ENCODE measurements at places on chromosomes 13 and 19.

DNA sequence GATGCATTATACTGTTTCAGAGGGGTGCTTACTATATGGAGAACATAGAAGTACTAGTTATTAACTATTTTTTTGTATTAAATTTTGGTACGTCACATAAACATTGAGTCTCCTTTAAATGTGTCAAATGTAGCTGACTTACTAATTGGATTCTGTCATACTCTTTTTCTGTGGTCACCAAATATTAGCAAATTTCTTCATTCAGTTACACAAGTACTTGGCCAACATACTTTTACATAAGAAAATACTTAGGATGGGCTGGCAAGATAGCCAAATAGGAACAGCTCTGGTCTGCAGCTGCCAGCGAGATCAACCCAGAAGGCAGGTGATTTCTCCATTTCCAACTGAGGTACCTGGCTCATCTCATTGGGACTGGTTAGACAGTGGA, 19.2 kb downstream of the LPAR6 start:
- ATAC-seq, result no peak

DNA sequence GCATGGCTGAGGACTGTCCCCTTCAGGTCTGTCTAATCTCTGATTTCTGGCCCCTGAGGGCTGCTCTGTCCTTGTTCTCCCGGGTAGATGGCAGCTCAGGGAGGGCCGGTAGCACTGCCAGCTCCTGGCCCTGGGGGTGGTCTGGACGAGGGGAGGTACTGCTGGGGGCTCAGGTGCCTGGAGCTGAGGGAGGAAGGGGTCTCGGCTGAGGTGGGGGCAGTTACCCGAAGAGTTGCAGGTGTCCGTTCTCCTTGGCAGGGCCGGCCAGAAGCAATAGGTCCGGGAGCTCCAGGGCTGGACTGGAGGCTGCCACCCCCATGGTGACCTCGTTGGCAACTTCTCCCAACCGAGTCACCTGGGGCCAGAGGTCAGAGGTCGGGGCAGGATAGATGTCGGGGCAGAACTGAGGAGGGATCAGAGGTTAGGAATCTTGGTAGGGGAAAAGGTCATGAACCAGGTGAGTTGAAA, 1.2 kb upstream of the EMC10 start:
- ATAC-seq, result no peak

GRCh38 chr13:43472980-43473379, 313.8 kb downstream of the ENOX1 start:
- ATAC-seq, result no peak

- no peak for ATAC-seq
These were observed 44.0 kb upstream of the GAS6 start for GRCh38 chr13:113907635-113908617.

GRCh38 chr19:15300533-15301197, 31.7 kb downstream of the BRD4 start:
- no peak for ATAC-seq

GRCh38 chr13:100138859-100139491, 50.1 kb downstream of the PCCA start:
- no peak for ATAC-seq

DNA sequence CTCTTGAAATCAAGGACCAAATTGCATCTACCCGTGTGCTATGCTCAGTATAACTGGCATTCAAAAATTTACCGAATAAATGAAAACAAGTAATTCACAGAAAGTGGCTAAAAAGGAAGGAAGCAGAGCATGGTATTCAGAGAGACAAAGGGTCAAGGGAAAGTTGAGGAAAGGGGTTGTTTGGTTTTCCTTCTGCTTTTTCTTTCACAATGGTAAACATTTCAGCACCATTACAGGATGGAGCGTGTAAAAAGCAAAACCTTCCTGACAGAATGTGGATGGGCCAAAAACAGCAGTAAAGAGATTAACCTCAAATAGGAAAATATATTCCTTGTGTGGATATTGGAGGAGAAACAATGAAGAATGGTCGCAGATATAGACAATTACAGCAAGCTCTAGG, 14.8 kb downstream of the DIAPH3 start:
- no peak for ATAC-seq

DNA sequence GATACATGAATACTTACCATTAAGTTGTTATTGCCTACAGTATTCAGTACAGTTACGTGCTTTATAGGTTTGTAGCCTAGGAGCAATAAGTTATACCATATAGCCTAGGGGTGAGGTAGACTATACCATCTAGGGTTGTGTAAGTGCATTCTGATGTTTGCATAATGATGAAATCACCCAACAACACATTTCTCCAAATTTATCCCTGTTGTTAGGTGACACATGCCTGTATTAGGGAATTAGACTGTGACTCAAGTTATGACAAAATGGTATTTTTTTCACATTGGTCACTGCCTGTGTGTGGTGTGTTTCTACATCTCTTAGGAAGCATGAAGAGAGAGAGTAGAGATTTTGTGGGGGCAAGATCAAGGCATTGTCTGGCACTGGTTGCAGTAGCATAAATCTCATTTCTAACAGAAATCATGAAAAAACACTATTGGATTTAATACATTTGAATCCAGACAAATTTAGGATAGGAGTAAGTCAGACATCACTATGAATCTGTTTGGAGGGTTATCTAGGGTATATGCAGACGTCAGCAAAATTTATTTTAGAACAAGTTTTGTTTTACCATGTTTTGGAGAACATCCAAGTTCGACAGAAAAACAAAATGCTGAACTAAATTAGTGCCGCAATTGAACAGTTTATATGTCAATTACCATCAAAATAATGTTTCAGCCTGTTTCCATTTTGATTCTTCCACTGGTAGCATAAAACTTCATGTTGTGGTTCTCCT, 332.1 kb downstream of the LMO7 start:
- ATAC-seq, result no peak

GRCh38 chr19:39167461-39168257, 29.1 kb upstream of the NCCRP1 start:
- ATAC-seq, result no peak

- no peak for ATAC-seq
These were observed 10.4 kb downstream of the IGFLR1 start for GRCh38 chr19:35731779-35732405.

- no peak for ATAC-seq
These were observed 514 bp downstream of the PRKACA start for GRCh38 chr19:14116918-14117578.

DNA sequence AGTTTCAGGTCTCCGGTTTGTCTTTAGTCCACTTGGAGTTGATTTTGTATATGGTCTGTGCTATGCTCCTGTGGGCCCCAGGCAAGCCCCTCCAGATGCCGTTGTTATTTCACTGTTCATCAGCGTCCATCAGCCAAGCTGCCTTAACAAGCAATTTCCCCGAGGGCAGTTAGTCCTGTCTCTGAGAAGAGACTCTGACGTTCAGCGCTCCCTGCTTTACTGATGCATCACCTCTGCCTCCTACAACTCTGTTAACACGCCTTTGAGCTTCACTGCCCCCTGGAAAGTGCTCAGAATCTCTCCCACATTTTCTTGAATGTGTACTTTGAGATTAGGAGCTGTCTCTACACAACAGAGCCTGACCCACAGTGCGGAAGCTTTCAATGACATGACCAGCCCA, 41.8 kb upstream of the UBAC2 start:
- no peak for ATAC-seq

DNA sequence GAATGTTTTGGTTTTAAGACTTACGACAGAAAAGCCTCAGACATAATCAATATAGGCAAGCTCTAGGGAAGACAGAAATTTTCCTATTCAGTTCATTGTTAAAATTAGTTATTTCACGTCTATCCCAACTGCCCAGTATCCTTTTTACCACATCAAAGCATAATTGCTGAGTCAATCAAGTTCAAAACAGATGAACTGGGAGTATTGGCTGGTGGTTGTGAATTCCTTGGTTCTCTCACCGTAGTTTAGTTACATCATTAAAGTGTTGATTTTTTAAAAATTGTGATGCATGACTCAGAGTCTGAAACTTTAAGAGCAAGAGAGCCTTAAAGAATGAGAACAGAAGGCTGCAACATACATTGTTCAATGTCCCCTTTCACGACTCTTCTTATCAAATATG, 143.3 kb upstream of the FREM2 start:
- ATAC-seq, result no peak

DNA sequence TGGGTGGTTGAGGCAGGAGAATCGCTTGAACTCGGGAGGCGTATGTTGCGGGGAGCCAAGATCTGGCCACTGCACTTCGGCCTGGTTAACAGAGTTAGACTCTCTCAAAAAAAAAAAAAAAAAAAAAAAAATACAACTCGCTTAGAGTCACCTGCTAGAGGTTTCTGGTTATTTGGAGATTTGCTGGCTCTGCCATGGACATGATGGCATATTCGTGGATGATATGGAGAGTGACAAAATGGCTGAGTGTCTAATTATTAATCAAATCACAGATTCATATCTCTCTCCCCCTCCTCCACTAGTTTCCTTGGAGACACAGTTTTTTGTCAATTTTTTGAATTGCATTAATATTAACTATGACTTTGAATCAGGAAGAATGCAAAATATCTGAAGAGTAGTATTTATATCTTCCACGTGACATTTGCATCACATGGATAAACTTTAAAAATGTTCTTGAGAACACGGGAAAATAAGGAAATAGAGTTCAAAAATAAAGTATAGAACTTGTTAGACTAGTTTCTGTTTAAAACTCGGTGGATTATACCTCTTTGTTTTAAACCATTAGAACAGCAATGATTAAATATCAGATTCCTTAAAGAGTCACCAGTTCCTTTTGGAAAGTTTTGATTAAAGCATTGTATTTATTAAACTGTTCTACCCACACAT, 47.8 kb downstream of the KLF5 start:
- no peak for ATAC-seq

- no peak for ATAC-seq
These were observed 22.8 kb upstream of the GAS6 start for GRCh38 chr13:113886561-113887112.

DNA sequence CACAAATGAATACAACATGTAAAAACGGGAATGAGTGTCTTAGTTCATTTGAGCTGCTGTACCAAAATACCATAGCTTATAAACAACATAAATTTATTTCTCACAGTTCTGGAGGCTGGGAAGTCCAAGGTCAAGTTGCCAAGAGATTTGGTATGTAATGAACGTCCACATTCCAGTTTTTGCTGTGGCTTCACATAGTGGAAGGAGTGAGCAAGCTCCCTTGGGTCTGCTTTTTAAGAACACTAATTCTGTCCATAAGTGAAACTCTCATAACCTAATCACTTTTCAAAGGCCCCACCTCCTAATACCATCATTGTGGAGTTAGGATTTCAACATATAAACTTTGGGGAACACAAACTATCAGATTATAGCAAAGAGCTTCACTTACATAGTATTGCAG, 1189.6 kb downstream of the PCDH9 start:
- ATAC-seq, result no peak

DNA sequence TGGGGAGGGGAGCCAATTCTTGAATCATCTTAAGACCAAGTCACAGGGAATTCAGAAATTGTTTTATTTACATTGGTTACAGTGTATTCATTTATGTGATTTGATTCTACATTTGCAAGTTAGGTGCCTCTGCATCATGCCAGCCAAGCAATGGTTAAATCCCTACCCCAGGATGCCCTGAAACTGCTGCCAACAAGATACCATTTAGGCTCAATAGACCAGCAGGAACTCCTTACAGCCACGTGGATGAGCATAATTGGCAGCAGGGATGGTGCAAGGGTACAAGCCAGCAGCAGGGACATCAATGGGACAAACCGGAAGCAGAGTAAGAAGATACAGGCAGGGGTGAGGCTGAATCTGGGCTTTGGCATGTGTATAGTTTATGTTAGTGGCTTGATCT, 72.4 kb upstream of the NBEA start:
- no peak for ATAC-seq

DNA sequence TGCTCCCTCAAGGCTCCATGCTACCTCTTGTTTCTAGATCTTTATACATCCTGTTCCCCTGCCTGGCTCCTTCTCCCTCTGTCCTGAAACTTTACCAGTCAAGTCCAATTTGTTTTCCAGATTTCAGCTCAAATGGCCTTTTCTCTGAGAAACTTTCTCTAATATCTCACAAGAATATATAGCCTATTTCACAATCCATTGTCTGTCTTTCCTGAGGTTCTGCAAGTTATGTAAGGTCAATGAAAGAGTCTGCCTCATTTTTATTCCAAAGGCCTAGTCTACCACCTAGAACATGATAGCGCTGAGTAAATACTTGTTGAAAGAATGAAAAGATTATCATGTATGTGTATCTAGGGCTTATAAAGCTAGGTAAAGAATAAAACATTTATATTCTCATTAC, 348.8 kb downstream of the SPRY2 start:
- ATAC-seq, result no peak

- no peak for ATAC-seq
These were observed 51.5 kb downstream of the SKA3 start for GRCh38 chr13:21124852-21125251.

DNA sequence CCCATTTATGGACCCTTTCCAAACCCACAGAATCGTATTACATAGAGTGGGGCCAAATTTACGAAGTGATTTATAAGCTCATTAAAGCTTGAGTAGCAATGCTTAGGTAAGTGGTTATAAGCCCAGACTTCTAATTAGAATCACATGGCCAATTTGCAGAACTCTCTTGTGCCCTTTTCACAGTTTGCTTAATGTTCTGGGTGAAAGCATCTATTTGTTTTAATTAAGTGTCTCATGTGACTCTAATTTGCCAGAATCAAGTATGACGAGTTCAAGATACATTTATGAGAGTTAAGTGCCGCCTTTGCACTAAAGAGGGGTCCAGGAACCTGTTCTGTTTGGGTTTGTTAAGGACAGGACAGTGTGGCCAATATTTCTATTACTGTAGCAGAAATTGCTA, 46.0 kb upstream of the ZNF681 start:
- no peak for ATAC-seq

GRCh38 chr13:44347301-44347700, 26.3 kb upstream of the SERP2 start:
- no peak for ATAC-seq

DNA sequence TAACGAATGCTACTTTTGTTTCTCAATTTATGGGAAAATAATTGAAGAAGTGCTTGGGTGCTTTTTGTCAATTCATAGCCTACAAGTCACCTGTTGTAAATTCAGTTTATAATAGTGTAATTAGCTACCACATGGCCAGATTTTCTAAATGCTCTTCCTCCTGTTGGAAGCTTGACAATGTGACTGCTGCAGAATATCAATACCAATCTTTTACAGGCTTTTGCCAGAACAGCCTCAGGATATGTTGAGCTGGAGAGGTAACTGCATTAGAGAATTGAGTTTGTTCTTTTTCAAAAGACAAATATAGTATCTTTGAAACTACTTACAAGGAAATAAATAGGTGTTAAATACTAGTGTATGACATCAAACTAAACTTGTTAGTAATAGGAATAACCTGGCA, 277.8 kb downstream of the POU4F1 start:
- ATAC-seq, result no peak

- peak; percentile 50 for ATAC-seq
These were observed 131.8 kb upstream of the WASF3 start for GRCh38 chr13:26425443-26426358.

- no peak for ATAC-seq
These were observed 6.0 kb downstream of the SPATA13 start for GRCh38 chr13:24166561-24166960.

DNA sequence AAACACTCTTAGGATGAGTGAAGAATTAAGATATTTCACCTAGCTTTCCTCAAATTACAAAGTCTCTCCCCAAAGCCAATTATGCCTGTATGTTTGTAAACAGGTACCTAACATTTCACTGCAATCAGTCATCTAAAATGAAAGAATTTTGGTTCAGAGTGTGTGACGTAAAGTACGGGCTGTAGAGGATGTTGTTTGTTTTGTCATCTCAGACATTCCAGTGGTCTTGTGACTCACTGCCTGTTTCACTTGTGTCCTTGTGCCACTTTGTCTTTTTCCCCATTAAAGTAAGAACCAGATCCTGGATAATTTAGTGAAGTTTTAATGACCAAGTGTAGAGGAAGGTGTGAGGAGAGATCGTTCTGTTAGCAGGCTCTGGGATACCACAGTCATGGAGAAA, 28.6 kb upstream of the EID2 start:
- no peak for ATAC-seq

All from gastroesophageal sphincter (tissue), 4 donors.